ENCODE measurements at places on chromosomes 7 and 10.

DNA sequence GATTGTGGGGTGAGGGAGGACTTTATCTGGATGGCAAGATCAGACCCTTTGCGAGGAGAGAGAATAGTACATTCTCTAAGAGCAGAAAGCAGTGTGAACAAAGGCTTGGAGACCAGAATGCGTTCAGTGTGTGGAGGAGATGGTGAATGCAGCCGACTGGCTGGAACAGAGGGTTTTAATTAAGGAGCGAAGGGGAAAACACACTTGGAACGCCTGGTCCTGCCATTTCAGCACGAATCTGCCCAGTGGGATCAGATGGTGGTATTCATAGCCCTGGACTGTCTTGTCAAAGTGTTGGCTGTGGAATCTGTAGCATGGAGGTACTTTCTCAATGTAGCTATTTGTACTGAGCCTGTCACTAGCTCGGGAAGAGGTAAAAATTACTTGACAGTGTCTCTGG, 260.9 kb downstream of the SLC25A13 start:
- no peak for DNase-seq

- no peak for DNase-seq
These were observed 81.8 kb downstream of the DIP2C start for GRCh38 chr10:607545-608185.

DNA sequence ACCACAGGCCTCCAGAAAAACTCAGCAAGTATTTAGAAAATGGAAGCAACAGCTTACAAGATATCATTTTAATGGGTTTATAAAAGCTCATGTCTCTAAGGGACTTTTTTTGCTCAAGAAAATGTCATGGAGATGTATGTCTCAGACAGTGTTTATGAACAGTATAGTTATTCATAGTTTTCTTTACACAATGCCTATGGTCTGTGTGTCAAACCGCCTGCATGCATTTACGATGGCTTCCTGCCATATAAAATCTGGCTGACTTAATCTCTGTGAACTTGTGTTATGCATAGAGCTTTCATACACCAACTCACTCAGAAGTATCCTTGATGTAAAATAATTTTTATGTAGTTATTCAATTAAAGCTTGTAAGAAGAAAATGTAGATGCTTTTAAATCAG, 1314.2 kb upstream of the LRRTM3 start:
- no peak for DNase-seq

- no peak for DNase-seq
These were observed 722 bp downstream of the UPF2 start for GRCh38 chr10:12041766-12042408.

GRCh38 chr10:93695740-93696139, 6.7 kb downstream of the FRA10AC1 start:
- no peak for DNase-seq

DNA sequence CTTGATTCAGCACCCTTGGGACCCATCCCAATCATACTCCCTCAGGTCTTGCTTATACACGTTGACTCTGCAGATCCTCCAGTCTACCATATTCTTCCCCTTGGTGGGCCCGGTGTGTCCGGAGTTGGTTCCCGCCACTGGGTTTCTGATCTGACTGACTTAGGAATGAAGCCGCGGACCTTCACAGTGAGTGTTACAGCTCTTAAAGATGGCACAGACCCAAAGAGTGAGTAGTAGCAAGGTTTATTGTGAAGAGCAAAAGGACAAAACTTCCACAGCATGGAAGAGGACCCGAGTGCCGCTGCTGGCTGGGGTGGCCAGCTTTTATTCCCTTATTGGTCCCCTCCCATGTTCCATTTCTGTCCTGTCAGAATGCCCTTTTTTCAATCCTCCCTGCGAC, 5.9 kb upstream of the GDF10 start:
- DNase-seq = no peak

GRCh38 chr7:15848362-15848761, 161.9 kb upstream of the MEOX2 start:
- DNase-seq = no peak

- DNase-seq = no peak
These were observed 54.4 kb downstream of the MGMT start for GRCh38 chr10:129521161-129522025.

- no peak for DNase-seq
These were observed 222.2 kb upstream of the SH2B2 start for GRCh38 chr7:102064361-102065025.

- no peak for DNase-seq
These were observed 8.3 kb downstream of the ADD3 start for GRCh38 chr10:110016039-110016438.

- DNase-seq = no peak
These were observed 338.8 kb downstream of the AUTS2 start for GRCh38 chr7:69937097-69937496.

GRCh38 chr10:116974456-116975005, 30.5 kb downstream of the SHTN1 start:
- DNase-seq = no peak

DNA sequence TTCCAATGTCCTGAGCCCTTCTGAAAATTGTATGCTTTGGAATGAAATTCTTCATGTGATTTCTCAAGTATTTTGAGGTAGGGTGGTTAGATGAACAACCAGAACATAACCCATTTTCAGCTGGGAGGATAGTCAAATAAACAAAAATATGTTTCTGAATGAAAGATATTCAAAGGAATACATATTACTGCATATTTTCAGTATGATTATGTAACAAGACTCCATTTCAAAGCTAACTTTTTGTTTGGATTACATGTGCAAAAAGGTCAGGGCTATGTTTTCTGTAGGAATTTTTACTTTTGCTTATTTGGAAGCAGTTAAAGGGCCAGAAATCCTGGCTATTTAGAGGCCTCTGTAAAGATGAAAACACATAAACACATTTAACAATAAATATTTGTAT, 27.7 kb downstream of the CDK6 start:
- no peak for DNase-seq

All from 8988T (cell line).